GM12878 (cell line): ENCODE measurements at places on chromosomes 4 and X. TPM values are rescaled to one million over a fixed set of nuclear protein-coding genes. Genes with fewer than 3 reads are reported as not detected.
A peak's percentile ranks its signal among the peaks of the same experiment; 100 is the strongest.

GRCh38 chr4:86218746-86219473, 140.9 kb downstream of the MAPK10 start:
- H3K27ac ChIP-seq = no peak overlapping the region
- H3K4me3 ChIP-seq = no peak overlapping the region
- no peaks in the 10 kb centered on the region for H3K4me1 ChIP-seq
- DNase-seq = no peak

DNA sequence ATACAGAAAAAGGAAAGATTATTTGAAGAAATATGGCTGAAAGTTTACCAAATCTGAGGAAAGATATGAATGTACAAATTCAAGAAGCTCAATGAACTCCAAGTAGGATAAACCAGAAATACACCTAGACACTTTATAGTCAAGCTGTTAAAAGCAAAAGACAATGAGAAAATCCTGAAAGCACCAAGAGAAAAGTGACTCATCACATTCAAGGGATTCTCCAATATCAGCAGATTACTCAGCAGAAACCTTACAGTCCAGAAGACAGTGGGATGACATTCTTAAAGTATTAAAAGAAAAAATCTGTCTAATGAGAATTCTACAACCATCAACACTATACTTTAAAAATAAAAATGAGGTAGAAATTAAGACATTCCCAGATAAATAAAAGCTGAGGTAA, 223.8 kb upstream of the ZCCHC13 start:
- no peaks in the 10 kb centered on the region for H3K36me3 ChIP-seq
- H3K4me3 ChIP-seq = no peak overlapping the region
- H3K4me1 ChIP-seq = no peaks in the 10 kb centered on the region
- DNase-seq = no peak
- H3K27ac ChIP-seq = no peak overlapping the region

GRCh38 chr4:181331214-181331613, 912.0 kb upstream of the TENM3 start:
- no peak overlapping the region for H3K4me3 ChIP-seq
- no peak overlapping the region for H3K27ac ChIP-seq
- no peaks in the 10 kb centered on the region for H3K36me3 ChIP-seq
- no peaks in the 10 kb centered on the region for H3K4me1 ChIP-seq
- no peaks in the 10 kb centered on the region for H3K27me3 ChIP-seq

- no peaks in the 10 kb centered on the region for H3K27me3 ChIP-seq
- peaks cover 6% of the 10 kb centered on the region; the same call in 1 of the 2 replicates for H3K4me1 ChIP-seq
- no peak overlapping the region for H3K27ac ChIP-seq
- peaks cover 21% of the 10 kb centered on the region for H3K36me3 ChIP-seq
- DNase-seq = no peak
Measured at GRCh38 chrX:288561-288991, 7.4 kb downstream of the PLCXD1 start.

GRCh38 chrX:131634900-131635299, 91.0 kb downstream of the OR13H1 start:
- no peaks in the 10 kb centered on the region for H3K27me3 ChIP-seq
- DNase-seq = no peak
- no peaks in the 10 kb centered on the region for H3K4me1 ChIP-seq
- H3K27ac ChIP-seq = no peak overlapping the region
- H3K4me3 ChIP-seq = no peak overlapping the region

- no peaks in the 10 kb centered on the region for H3K4me1 ChIP-seq
- H3K27me3 ChIP-seq = no peaks in the 10 kb centered on the region
- no peak overlapping the region for H3K27ac ChIP-seq
- H3K4me3 ChIP-seq = no peak overlapping the region
- H3K36me3 ChIP-seq = no peaks in the 10 kb centered on the region
Measured at GRCh38 chr4:154998284-154998683, 210.2 kb upstream of the NPY2R start.

DNA sequence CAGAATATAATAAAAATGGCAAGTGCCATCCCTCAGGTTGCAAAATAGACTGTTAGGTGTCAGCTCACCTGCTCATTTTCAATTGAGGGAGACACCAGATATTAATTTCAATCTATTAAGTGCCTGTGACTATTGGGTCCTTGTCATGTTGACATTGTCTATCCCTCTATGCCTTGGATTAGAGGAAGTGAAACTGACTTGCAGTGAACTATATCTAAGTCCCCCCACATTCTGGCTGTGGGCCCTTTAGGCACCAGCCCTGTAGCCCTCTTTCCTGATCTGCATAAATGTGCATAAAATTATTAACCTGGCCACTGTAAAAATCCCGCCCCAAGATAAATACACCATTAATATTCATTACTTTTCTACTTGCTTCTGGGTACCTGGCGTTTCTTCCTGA, 293.0 kb upstream of the CLNK start:
- H3K4me1 ChIP-seq = no peaks in the 10 kb centered on the region
- no peak for DNase-seq
- no peaks in the 10 kb centered on the region for H3K27me3 ChIP-seq
- no peaks in the 10 kb centered on the region for H3K36me3 ChIP-seq

DNA sequence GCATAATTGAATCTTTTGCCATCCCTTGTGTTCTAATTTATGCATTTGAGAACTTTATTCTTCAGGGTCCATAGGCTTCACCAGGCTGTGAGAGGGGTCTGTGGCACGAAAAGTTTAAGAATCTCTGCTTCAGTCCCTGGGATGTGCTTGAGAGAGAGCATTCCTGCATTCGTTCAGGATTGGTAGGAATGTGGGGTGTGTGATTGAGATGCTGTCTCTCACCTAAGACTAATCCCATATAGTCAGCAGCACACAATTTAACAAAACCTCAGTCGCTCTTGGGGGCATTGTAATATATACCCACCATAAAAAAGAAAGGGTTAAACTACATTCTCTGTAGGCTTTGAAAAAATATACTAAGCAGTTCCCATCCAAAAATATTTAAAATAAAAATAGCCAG, 41.7 kb downstream of the PTTG2 start:
- H3K27ac ChIP-seq = no peak overlapping the region
- no peaks in the 10 kb centered on the region for H3K36me3 ChIP-seq
- no peaks in the 10 kb centered on the region for H3K27me3 ChIP-seq

DNA sequence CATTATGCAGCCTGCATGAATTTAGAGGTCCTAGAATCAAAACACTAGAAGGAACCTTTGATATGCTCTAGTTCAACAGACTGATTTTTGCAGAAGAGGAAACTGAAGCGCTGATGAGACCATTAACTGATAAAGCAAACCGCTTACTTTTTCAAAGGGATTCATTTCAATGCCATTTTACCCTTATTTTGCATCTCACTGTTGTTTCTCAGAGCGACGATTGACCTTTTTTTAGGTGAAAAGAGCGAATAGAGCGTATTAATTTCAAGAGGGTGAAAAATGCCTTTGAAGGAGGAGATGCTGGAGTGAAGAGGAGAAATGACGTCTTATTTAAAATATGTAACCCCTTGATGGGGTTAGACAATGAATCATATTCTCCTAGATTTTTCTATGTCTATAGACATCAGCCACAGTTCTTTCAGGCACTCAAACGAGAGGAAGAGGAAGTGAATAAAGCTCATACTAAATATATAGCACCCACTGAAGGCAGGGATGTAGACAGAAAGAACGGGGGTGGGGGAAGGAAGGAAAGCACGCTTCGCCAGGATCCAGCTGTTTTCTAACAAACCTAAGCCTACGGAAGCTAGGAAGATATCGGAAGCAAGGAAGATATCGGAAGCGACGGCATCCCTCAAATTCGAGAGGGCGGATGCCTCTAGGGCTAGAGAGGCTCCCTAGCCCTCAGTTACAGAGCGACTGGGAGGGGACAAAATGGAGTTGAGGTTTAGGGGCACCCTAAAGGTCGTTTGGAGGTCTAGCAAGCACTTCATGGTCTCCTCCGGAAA, 848 bp downstream of the ACSL4 start:
- no peaks in the 10 kb centered on the region for H3K27me3 ChIP-seq
- no peak for DNase-seq
- no peaks in the 10 kb centered on the region for H3K4me1 ChIP-seq
- no peaks in the 10 kb centered on the region for H3K36me3 ChIP-seq
- H3K4me3 ChIP-seq = peak overlapping the region; percentile 69

DNA sequence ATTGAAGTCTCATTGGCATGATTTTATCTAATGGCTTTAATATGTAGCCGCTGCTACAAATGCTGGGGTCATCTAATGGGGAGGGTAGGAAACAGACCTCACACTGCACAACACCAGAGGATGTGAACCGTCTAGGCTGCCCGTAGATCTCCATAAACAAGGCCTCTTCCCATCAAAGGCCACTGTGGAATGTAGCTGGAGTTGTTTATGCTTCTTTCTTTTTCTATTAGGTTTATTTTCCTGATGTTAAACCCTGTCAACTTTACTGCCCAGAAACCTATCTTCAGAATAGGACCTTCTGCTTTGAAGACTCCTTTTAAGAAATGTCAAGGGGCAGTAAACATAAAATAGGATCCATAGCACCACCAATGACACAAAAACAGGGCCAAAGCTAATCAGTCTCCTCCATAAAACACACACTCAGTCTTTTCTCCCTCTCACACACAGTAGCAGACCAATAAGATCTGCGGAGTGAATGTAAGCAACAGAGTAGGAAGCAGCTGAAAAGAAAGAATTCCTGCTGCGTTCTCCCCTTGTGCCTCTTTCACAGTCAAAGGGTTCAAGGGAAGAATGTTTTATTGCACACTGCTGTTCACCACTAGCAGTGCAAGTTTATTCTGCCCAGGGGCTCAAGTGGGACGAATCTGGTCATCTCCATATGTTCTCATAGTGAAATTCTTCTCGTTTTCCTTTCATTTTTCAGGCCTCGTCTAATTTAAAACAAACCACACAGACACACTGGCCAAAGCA, 72.2 kb downstream of the MAML3 start:
- H3K36me3 ChIP-seq = no peaks in the 10 kb centered on the region
- DNase-seq = no peak
- H3K27ac ChIP-seq = no peak overlapping the region
- no peaks in the 10 kb centered on the region for H3K4me1 ChIP-seq
- no peaks in the 10 kb centered on the region; the same call in 1 of the 2 replicates for H3K27me3 ChIP-seq
- H3K4me3 ChIP-seq = no peak overlapping the region

- no peaks in the 10 kb centered on the region for H3K27me3 ChIP-seq
- no peak overlapping the region for H3K27ac ChIP-seq
- no peak overlapping the region for H3K4me3 ChIP-seq
- no peaks in the 10 kb centered on the region for H3K4me1 ChIP-seq
- DNase-seq = no peak
Measured at GRCh38 chr4:6539009-6539764, 35.8 kb upstream of the MAN2B2 start.

- no peak overlapping the region for H3K4me3 ChIP-seq
- H3K27ac ChIP-seq = no peak overlapping the region
- H3K36me3 ChIP-seq = no peaks in the 10 kb centered on the region
- DNase-seq = no peak
- H3K4me1 ChIP-seq = no peaks in the 10 kb centered on the region
- H3K27me3 ChIP-seq = no peaks in the 10 kb centered on the region
Measured at GRCh38 chrX:117808426-117808825, 308.2 kb downstream of the KLHL13 start.

- H3K36me3 ChIP-seq = no peaks in the 10 kb centered on the region
- DNase-seq = no peak
- H3K4me3 ChIP-seq = no peak overlapping the region
- no peaks in the 10 kb centered on the region for H3K27me3 ChIP-seq
- no peak overlapping the region for H3K27ac ChIP-seq
Measured at GRCh38 chr4:145453163-145453520, 28.5 kb upstream of the SMAD1 start.

DNA sequence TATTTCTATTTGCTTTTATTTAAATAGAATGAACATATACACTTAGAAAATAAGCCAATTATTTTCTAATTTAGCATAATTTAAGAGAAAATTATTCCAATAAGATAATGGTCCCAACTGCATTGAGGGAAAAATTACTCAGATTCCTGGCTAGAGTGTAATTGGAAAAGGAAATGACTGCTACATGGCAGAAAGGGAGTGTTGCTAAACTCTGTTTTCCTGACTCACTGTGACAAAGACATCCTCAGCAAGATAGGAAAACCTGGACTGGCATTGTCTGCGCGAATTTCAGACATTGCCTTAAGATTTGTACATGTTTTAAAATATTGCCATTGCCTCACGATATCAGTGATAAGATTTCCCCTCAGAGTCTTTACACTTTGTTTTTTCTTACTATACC, 8.2 kb downstream of the TNIP3 start:
- DNase-seq = no peak
- no peak overlapping the region for H3K4me3 ChIP-seq
- no peak overlapping the region for H3K27ac ChIP-seq
- H3K36me3 ChIP-seq = no peaks in the 10 kb centered on the region
- H3K4me1 ChIP-seq = no peaks in the 10 kb centered on the region

DNA sequence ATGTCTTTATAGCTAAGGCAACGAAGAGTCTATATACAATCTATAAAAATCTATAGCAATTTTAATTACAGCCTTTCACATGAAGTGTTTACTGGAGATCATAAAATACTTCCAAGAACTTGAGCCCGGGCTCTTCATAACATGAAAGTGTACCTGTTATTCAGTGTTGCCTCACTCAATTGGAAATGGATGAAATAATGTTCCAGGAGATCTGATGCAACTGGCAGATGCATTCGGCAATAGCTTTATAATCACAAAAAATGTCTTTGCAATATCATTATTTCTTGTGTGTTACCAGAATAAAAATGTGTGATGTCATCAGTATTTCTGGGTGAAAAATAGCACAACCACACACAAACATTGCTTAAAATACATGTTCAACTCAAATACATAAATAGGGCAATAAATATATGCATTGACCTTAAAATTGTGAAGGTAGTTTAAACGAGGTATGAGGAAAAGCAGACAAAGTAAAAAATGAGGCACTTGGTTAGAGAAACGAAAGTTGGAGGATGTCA, 1266.8 kb upstream of the PCDH7 start:
- H3K4me1 ChIP-seq = no peaks in the 10 kb centered on the region
- no peak overlapping the region for H3K4me3 ChIP-seq
- H3K27me3 ChIP-seq = no peaks in the 10 kb centered on the region
- H3K27ac ChIP-seq = no peak overlapping the region
- no peaks in the 10 kb centered on the region for H3K36me3 ChIP-seq

DNA sequence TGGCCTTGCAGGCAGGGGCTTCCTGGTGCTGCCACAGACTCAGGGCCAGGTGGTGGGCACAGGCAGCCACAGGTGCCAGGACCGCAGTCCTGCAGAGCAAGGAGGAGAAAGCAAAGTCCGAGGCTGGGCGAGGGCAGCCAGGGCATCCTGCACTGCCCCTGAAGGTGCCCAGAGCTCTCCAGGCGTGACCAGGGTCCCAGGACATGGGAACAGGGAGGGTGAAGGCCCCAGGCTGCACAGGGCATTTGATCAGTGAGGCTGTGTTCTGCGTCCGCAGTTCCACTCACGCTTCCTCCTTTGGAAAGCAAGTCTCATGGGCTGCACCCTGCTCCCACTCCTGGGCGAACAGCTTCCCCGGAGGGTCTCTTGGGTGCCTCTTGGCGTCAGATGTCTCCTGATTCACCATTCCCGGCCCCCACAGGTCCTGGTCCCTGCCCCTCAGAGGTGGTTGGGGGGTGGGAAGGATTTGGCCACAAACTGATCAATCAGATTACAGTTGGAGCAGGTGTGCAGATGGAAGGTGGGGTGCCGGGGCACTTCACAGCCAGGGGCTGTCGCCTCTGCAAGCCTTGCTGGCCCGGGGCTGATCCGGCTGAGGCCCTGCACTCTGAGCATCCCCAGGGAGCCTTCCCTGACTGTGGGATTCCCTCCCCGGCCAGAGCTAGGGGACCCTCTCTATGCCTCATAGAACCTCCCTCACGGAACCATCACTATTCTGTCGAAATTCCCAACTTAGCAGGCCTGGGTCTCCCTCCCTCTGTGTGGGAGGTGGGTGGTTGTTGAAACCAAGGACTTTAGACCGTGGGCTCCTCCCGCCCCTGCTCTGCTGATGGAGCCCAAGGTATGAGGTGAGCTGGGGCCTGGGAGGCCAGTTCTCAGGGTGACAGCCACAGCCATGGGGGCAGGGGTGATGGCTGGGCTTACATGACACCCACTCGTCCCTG, 3.3 kb downstream of the SH3TC1 start:
- peaks cover 7% of the 10 kb centered on the region for H3K36me3 ChIP-seq
- no peak for DNase-seq
- H3K4me3 ChIP-seq = peak overlapping the region; percentile 74
- peaks cover 62% of the 10 kb centered on the region for H3K4me1 ChIP-seq

The GPR143 gene
- total RNA-seq = not detected in 2 replicates

The IBSP gene
- not detected in 2 replicates for total RNA-seq

The CYSLTR1 gene
- 21.2 and 22.1 TPM in 2 replicates for total RNA-seq

The IL13RA1 gene
- total RNA-seq = 10.6 TPM in 2 replicates
